NCI-H2227 treated with DMSO at 0.1 percent for 48 hours (cell line): ENCODE measurements at places on chromosomes 4 and X.
A peak's percentile ranks its signal among the peaks of the same experiment; 100 is the strongest.

DNA sequence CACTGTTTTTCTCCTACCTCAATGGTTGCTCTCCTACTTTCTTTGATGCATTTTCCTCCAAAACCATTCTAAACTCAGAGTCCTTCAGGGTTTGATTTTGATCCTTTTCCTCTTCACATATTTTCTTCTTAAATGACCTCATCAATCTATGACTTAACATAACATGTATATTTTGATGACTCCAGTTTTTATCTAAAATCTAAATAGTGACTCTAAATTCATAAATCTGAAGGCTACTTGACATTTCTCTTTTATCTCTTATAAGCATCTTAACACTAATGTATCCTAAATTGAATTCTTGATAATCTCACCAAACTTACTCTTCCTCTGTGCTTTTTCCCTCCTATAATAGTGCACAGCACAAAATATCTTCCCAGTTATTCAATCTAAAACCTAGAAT lies 4.7 kb upstream of the ARHGEF38 start:
- DNase-seq: no peak

- no peak for DNase-seq
Observed at GRCh38 chrX:13885591-13885990, 68.7 kb upstream of the GPM6B start.

- no peak for DNase-seq
Observed at GRCh38 chr4:150585611-150586010, 3.7 kb downstream of the MAB21L2 start.

DNA sequence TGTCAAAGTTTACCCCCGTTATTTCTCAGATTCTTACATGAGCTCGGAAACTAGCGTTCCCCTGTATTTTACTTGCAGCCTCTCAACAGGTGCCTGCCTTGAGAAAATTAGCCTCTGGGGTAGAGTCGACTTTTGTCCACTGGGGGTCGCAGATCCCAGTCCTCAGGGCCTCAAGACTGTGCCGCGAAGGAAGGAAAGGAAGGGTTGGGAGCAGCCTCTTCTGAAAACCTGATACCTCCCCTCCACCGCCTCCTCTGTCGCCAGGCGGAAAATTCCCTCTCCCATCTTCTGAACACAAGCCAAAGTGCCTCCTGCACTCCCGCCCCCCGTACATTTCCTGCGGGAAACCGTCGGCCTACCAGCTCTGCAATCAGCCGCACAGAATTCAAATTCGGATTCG lies 44.4 kb upstream of the TMSB15B start:
- peak; percentile 87 for DNase-seq

- no peak for DNase-seq
Observed at GRCh38 chrX:130418740-130419139, 17.0 kb downstream of the RBMX2 start.

GRCh38 chr4:5237086-5237660 lies 185.9 kb downstream of the STK32B start:
- no peak for DNase-seq

GRCh38 chrX:136747003-136747986 lies 33.4 kb downstream of the ARHGEF6 start:
- no peak for DNase-seq

- no peak for DNase-seq
Observed at GRCh38 chr4:148850257-148850995, 408.2 kb upstream of the NR3C2 start.

DNA sequence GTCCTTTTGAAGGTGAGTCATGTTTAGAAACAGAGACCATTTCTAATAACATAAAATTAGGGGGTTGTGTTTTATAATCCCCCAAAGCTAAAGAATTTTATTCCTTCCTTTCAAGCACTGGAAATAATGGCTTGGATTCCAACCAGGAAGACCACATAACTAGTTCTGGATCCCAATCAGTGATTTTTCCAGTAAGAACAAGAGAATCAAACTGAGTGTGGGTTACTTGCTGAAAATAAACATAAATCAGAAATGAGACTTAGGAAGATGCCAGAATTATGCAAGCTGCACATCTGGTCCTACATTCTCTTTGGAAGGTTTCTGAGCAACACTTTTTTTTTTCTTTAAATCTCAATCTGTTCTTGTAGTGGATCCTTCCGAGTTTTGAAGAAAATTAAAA lies 76.3 kb downstream of the SOWAHB start:
- DNase-seq: no peak

GRCh38 chrX:132657876-132658275 lies 169.0 kb upstream of the MBNL3 start:
- DNase-seq: no peak

GRCh38 chr4:52954560-52955170 lies 92.5 kb downstream of the RASL11B start:
- no peak for DNase-seq

- peak; percentile 25 for DNase-seq
Observed at GRCh38 chr4:139603576-139604410, 47.8 kb upstream of the SETD7 start.
